Fibroblast of the aortic adventitia (primary cell): ENCODE measurements at places on chromosomes 2 and 18. TPM values are rescaled to one million over a fixed set of nuclear protein-coding genes. Genes with fewer than 3 reads are reported as not detected.

DNA sequence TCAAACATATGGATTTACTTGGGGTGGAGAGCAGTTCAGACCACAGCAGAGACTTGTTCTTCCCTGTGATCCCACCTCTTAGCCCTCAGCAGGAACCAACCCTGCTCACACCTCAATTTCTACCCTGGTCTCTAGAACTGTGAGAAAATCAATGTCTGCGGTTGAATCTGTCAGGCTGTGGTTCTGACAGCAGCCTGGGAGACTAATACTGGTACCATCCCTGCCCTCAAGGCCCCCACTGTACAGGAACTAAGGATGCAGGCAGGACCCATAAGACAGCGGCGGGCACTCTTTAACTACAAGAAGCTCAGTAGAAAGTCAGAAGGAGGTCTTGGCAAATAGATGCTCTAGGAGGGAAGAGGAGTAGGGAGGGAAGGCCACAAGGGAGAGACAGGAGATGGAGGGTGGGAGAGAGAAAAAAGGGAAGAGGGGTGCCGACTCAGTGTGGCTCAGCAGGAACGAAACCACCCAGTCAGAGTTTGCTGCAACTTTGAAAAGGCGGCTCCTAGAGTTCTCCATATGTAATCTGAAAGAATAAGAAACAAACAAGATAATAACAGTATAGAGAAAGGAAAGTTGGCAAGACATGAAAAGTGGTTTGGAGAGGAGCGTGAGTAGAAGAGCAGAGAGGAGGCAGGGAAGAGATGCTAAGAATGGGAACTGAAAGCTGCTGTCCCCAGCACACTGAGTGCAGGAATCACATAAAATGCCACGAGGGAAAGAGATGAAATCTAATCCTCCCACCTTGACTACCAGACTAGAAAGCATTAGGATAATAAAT is 323.9 kb upstream of the ID2 start:
- no peak for DNase-seq

GRCh38 chr2:160373263-160373662 is 120.3 kb downstream of the RBMS1 start:
- no peak for DNase-seq

- DNase-seq, result no peak
These were observed 38.2 kb upstream of the VIT start for GRCh38 chr2:36658277-36658748.

GRCh38 chr2:99140056-99140859 is 1.2 kb upstream of the C2orf15 start:
- peak; percentile 28 for DNase-seq

MALL gene
- total RNA-seq, result 10.1 and 442 TPM in 2 replicates

DNA sequence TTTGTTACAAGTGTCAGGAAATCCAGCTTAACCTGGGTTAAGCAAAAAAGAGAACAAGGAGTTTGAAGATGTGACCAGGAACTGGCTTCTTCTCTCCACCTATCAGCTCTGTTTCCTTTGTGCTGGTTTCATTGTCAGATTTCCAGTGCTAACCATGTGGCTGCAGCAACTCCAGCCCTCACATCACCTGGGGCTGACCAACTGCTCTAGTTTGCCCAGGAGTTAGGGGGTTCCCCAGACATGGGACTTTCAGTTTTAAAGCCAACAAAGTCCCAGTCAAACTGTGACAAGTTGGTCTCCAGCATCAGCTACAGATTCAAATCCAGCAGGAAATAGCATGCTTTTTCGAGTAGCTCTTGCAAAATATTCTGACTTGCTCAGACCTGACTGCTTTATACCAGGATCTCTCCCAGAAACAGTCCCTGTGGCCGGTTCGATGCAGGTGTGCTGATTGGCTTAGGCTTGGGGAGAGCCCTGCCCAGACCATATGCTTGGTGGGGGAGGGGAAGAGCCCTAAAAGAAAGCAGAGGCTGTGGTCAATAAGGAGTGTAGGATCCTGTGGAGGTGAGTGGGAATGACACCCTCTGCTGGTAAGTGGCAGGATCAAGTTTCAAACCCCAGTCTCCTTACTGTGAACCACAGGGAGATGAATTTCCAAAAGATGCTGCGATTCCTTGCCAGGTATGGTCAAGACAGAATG is 49.5 kb downstream of the KCNE4 start:
- peak; percentile 60 for DNase-seq

DNA sequence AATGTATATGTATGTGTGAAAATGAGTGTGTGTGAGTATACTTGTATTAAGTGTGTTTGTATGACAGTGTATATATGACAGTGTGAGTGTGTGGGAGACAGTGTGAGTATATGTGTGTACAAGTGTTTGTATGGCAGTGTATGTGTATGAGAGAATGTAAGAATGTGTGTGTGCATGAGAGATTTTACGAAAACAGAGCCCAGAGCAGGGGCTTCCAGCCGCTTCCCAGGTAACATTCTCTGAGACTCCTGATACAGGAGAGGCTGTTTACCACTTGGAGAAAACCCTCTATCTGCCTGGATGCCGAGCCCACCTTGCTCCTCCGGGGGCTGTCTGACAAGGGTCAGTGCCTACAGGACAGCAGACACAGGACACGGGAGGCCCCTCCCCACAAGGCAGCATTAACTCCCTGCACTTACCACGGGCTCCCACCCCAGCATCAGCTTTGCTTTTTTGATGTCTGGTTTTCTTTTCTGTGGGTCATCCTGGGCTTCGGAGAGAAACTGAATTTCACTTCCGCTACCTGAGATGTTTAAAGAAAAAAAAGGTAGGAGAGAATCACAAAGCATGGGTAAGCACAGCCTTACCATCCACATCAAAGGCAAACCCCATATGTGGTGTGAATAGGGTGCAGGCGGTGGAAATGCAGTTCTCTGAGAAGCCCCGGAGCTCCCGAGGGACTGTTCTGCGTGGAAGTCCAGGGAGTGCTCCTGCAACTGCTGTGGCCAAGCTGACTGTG is 97.6 kb downstream of the UXS1 start:
- DNase-seq, result no peak

DNA sequence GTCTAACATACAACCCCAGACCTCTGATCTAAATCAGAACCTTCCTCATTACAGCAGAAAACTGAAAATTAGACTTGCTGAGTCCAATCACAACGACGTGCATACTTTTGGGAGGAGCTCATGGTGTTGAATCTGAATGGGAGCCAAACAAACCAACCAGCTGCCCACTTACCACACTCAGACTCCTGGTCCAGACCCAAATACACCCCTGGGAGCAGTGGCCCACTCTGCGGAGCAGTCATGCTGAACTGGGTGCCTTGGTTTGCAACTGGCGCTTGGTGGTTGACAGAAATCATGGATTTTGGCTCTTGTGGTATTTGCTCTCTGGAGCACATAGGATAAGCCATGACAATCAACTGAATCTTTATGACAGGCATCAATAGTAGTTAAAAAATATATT is 253.6 kb upstream of the TNP1 start:
- DNase-seq, result no peak

- DNase-seq, result peak; percentile 63
These were observed 2.9 kb upstream of the ATOH8 start for GRCh38 chr2:85750587-85751575.

DNA sequence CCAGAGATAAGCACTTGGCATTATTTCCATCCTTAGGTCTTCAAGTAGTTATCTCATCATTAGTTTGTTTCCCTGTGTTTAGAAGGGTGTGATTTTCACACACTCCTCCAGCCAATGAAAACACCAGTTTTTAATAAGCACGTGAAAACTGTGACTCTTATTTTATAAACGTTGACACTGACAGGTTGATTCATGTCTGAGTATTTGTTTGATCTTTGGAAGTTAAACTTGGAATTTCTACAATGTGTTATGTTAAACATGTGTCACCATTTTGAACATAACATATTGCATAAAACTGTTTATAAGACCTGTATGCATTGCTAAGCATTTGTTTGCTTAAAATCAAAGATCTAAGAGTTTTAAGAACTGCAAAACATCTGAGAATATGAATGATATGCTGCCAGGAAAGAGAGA is 27.6 kb downstream of the SLC40A1 start:
- peak; percentile 65 for DNase-seq

GRCh38 chr18:78722929-78723710 is 256.5 kb upstream of the SALL3 start:
- DNase-seq, result no peak

AGXT gene
- total RNA-seq, result not detected in 2 replicates

ST8SIA5 gene
- total RNA-seq, result 0.90 TPM in 1 of 2 replicates, not detected in the other

DNA sequence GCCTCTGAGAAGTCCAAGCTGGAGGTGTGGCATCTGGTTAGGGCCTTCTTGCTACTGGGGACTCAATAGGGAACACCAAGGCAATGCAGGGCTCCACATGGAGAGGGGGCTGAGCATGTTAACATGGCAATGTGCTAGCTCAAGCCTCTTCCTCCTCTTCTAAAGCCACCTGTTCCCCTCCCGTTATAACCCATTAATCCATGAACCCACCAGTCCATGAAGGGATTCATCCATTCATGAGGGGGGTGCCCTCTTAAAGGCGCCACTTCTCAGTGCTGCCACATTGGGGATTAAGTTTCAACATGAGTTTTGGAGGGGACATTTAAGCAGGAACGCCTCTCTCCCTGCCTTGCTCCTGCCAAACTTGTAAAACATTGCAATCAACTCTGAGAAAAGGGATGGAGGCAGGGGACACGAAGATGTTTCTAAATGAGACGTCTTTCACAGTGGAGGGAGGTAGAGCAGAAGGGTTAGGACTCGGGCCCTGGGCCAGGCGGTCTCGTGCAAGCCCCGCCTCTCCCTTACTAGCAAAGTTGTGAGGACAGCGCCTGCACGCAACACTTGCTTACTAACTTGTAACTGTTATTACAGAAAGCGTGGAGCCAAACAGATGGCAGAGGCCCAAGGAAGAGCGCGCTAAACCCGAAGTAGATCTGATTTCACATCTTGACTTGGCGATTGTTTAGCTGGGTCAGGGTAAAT is 118.2 kb upstream of the ZNF516 start:
- DNase-seq, result no peak

GRCh38 chr2:20576598-20577115 is 74.2 kb downstream of the HS1BP3 start:
- no peak for DNase-seq

DNA sequence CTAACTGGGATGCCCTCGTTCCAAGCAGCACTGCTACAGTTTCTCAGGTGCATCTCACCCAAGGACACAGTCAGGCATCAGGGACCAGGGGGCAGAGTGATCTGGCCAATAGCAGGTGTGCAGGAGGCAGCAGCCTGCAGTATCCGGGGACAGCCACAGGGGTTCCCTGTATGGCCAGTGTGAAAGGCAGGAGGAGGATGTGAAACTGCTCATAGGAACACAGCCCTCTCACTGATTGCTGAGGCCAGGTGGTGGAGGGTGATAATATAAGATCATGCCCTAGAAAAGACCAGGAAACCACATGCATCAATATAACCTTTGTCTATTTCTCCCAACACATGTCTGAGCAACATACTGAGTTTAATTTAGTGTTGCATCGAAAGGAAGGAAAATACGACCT is 112.7 kb upstream of the TACR1 start:
- no peak for DNase-seq

GRCh38 chr2:84959566-84960506 is 11.1 kb upstream of the KCMF1 start:
- DNase-seq, result peak; percentile 65

DNA sequence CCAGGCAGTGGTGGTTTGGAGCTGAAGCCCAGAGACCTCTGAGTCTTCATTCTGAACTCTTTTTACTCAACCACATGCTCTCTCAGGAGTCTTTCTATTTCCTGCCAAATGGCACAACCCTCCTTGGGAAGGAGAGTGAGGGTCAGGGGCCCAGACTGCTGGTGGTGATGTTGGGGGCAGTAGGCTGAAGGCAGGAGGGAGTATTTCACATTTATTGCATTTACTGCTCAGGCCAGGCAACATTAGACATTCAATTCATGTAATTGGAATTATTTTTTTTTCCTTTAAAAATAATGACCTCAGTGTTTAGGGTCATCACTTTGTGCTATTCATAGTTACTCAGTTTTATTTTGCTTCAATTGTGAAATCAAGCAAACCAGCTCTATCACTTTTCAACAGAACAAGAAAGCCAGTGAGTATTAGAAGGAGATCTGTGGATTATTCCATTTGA is 311.3 kb upstream of the NT5C1B start:
- peak; percentile 76 for DNase-seq

CABLES1 gene
- total RNA-seq, result 7.4 and 19.2 TPM in 2 replicates

ANKRD29 gene
- total RNA-seq, result 6.1 and 17.4 TPM in 2 replicates

GAREM2 gene
- 0.57 and 2.4 TPM in 2 replicates for total RNA-seq

DSG1 gene
- not detected in 2 replicates for total RNA-seq

DNA sequence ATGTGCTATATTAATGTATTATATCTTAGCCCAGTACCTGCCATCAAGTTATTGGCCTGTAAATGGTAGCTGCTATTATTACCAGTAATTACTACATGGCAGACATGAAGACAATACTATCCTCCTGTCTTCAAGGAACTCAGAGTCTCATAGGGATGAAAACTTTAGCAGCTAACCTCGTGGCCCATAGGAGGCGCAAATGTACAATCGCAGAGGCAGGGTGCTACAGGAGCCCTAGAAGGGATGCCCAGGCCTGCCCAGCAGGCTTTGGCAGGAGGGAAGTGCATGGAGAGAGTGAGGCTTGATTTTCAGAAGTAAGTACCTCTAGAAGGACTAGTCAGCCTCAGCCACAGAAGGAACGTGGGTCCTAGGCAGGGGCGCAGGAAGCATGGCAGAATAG is 44.7 kb upstream of the KIDINS220 start:
- DNase-seq, result peak; percentile 33

GRCh38 chr2:148531669-148532428 is 112.7 kb upstream of the EPC2 start:
- DNase-seq, result no peak

- peak; percentile 8 for DNase-seq
These were observed 168.2 kb downstream of the FAM210A start for GRCh38 chr18:13558124-13558523.

HAAO gene
- 0.90 and 5.4 TPM in 2 replicates for total RNA-seq

PROKR1 gene
- total RNA-seq, result not detected in 2 replicates

ANKRD62 gene
- total RNA-seq, result not detected in 2 replicates

- DNase-seq, result no peak
These were observed 61.3 kb downstream of the NUP35 start for GRCh38 chr2:183185534-183185933.

DNA sequence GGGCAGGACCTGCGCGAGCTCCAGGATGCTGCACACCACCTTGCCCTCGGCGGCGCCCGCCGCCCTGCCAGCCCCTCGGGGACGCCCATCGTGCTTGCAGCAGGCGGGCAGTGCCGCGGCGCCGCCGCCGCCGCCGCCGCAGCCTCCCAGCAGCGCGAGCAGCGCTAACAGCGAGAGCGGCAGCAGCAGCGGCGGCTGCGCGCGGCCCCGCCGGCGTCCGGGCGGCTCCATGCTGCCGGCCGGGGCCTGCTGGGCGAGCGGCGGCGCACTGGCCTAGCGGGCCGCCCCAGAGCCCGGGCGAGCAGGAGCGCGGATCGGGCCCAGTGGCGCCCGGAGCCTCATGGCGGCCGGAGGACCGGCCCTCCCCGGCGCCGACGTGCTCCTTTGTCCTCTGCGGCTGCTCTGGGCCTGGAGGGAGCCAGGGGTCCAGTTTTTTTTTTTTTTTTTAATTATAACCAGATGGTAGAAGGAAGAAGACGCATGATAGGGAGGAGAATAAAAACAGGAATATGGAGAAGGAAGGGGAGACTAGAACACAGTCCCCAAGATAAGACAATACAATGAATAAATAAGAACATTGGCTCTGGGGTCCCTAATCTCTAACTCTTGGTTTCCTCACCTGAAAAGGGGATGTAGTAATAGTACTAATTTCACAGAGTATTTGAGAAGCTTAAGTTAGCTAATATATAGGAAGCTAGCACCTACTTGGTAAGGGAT is 17.1 kb upstream of the ANKRD62 start:
- DNase-seq, result peak; percentile 14

ANAPC1 gene
- 61.1 and 105 TPM in 2 replicates for total RNA-seq

- DNase-seq, result peak; percentile 4
These were observed 35.5 kb upstream of the SP5 start for GRCh38 chr2:170679607-170680079.

- peak; percentile 57 for DNase-seq
These were observed 3.0 kb downstream of the MEIS1 start for GRCh38 chr2:66437691-66438497.

UBE2F gene
- total RNA-seq, result 49.8 and 57.6 TPM in 2 replicates
